Muscle of leg (tissue), 16 donors: ENCODE measurements at places on chromosomes 7 and 10. TPM values are rescaled to one million over a fixed set of nuclear protein-coding genes. Genes with fewer than 3 reads are reported as not detected.

The ZKSCAN1 gene
- total RNA-seq = 48.2 TPM

The FGFR2 gene
- 2.1 TPM for total RNA-seq

The CCDC172 gene
- not detected for total RNA-seq

DNA sequence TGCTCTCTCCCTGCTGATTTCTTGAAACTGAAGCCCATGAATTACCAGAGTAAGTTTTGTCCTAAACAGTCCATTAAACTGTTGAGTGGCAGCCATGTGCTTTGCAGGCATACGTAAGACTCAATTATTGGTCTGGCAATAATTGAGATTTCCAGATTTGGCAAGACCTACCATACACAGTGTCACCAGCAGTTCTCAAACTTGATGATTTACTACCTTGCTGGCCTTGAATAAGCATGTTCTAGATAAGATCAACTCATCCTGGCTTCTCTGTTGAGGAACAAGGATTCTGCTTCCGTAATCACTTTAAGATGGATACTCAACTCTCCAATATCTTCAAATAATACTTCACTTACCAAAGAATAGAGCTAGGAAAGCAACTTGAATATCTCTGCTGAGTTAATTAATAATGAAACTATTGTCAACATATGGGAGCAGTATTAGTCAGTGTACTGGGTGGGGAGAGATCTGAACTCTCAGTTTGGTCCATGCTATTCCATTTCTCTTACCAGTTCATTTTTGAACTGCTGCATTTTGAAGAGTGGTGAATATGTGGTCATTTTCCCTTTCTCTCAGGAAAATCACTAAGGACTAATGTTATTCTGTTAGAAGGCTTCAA, 181.4 kb downstream of the IPMK start:
- no peak for DNase-seq

The LLCFC1 gene
- total RNA-seq = not detected

DNA sequence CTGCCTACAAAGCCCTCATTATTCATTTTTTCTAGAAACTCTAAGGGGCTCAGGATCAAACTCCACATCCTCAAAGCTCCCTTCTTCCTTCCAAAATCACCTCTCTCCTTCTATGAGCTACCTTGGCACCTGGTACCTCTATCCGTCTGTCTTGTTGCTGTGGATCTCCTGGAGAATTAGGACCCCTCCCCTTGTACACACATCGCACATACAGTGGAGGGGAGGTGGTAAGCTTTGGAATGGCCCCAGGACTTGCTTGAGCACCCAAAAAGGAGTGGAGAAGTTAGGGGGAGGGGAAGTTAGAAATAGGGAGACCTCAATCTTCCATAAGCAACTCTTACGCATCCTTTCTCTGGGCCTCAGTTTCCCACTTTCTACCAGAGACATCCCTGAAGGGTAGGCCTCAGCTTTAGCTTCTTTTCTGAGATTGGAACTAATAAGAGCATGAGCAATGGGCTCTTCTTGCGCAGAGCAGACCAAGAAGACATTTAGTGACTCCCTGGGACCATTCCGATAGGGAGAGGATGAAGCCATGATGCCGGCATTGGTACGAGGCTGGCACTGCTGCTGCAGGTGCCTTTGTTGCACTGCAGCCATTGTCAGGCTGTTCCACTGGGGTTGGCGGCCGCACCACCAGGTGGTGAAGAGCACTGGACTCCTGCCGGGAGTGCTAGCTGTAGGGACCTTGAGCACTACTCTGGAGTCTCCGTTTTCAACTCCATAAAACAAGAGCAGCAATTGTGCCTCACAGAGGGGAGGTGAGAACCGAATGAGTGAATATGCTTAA, 4.5 kb downstream of the CYP26C1 start:
- DNase-seq = no peak

GRCh38 chr10:131657318-131657984, 243.4 kb upstream of the PPP2R2D start:
- DNase-seq = no peak

The RRP12 gene
- 14.3 TPM for total RNA-seq

GRCh38 chr7:81393018-81393417, 376.8 kb downstream of the HGF start:
- DNase-seq = no peak

The CALML5 gene
- total RNA-seq = not detected

- peak; percentile 68 for DNase-seq
Measured at GRCh38 chr7:120997882-120998474, 9.5 kb downstream of the CPED1 start.

The TMEM176B gene
- total RNA-seq = 7.7 TPM

DNA sequence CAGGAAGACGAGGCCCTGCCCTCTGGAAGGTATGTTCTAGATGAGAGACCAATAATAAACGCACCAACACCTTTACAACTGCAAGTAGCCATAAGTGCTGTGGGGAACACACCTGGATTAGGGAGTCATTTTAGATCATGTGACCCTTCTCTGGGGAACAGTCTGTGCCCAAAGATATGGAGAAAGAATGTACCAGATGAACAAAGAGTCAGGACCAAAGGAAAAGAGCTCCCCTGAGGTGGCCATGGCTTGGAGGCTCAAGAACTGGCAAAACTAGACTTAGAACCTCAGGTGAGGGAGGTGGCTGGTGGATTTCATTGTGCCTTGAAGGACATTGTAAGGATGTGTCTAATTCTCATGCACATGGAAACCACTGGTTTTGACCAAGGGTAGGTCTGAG, 10.3 kb upstream of the EN2 start:
- DNase-seq = no peak

DNA sequence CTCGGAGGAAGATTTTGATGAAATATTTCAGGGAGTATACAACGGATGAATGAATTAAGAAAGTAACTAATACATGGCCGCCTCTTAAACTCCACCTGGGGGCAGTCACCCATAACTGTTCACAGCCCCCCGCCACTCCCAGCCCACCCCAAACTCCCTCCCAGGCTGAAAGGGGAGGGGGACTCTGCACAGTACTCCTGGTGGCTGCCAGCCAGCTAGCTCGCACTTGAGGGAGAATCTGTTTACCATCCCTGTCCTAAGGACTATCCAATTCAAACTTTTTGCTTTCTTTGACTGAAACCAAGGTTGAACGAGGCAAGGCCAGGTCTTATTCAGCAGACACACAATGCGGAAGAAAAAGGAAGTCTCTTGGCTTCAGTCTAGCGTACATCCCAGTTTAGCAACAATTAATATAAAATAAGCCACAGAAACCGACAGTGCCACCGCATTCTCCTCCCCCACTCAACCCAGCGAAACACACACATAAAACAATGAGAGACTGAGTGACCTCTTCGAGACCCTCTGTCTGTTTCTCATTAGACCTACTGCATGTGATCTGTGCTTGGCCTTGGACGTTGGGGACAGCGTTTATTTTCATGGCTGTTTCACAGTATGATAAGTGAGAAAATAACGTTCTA, 219.5 kb downstream of the GLI3 start:
- peak; percentile 79 for DNase-seq

DNA sequence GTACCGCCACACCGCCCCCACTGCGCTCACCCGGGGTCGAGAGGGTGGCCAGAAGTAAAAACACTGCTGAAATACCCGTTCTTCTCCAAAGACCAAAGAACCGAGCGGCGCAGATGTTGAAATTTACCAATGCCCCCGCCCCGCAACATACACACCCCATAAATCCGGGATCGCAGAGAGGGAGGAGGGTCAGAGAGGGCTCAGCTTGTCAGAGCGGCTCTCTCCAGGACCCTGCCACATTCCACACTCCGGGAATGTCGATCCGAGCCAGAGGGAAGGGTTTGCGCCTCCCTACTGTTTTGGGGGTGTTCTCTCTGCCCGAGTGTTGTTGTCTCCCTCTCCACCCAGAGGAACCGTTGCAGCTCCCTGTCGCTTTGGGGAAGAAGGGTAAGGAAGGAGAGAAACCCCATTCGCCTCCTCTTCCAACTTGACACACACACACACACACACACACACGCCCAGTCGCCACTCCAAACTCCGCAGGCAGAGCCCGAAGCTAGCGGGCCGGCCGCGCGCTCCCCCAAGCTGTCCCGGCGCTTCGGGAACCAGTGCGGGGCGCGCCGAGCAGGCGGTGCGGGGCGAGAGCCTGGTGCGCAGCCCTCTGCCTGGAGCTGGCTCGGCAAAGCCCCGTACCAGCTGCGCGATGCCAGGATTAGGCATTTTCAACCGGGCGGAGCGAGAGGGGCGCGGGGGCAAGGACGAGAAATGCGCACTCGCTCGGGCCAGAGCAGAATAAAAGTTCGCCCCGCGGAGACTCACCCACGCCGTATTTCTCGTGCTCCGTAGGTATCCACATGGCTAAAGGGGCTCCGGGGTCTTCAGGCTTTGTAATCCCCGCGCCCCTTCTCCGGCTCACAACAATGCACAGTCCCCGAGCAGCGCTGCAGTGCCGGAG, 609 bp downstream of the DOCK4 start:
- DNase-seq = peak; percentile 85

The SPDYE16 gene
- total RNA-seq = 0.22 TPM

The METTL2B gene
- 27.5 TPM for total RNA-seq

The BCAP29 gene
- 45.9 TPM for total RNA-seq

DNA sequence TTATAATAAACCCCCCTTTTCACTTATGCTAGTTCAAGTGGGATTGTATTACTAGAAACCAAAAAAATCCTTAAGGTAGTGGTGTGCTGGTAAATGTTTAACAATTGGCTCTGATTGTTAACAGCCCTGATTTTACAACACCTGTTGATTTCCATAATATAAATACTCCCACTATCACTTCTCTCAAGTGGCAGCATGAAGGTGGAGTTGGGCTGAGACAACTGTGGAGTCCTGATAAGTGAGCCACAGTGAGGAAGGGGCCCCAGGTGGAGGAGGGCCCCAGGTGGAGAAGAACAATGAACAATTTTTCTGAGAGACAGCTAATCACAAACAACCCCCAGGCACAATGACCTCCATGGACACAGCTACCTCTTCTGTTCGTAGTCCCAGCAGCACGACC, 26.4 kb downstream of the SSMEM1 start:
- no peak for DNase-seq

GRCh38 chr7:44769776-44770294, 21.2 kb downstream of the ZMIZ2 start:
- peak; percentile 80 for DNase-seq

DNA sequence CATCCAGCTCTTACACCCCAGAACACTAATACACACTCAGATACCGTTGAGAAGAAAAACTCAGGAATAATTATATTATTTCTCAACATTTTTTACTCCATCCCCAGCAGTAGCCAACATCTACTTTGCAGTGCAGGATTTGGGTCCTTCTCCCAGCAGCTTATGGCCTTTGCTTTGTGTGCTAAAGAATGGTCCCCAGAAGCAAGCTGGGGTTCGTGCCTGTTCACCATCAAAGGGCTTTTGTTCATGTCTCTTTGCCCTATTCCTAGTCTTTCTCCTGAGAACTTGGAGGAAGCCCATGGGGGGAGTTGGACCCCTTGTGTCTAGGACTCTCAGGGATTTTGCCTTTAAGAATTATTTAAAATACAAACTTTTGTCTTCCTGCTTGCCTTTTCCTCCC, 100.4 kb downstream of the ZNF277 start:
- DNase-seq = no peak

DNA sequence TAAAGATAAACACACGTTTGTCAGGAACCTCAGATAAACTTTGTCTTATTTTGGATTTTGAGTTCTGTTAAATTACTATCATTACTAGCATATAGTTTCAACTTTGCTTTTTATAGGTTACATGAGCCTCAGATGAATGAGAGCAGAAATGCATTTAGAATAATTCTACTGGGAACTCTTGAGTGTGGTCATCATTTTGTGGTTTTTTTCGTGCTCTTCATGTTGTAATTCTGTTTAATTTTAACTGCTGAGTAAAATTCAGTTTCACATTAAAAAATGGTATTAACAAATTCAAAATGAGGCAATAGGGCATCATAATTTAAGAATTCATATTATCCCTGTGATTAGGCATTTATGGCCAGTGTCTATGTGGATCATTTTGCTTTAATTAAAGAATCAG, 72.9 kb downstream of the GNAI1 start:
- no peak for DNase-seq

DNA sequence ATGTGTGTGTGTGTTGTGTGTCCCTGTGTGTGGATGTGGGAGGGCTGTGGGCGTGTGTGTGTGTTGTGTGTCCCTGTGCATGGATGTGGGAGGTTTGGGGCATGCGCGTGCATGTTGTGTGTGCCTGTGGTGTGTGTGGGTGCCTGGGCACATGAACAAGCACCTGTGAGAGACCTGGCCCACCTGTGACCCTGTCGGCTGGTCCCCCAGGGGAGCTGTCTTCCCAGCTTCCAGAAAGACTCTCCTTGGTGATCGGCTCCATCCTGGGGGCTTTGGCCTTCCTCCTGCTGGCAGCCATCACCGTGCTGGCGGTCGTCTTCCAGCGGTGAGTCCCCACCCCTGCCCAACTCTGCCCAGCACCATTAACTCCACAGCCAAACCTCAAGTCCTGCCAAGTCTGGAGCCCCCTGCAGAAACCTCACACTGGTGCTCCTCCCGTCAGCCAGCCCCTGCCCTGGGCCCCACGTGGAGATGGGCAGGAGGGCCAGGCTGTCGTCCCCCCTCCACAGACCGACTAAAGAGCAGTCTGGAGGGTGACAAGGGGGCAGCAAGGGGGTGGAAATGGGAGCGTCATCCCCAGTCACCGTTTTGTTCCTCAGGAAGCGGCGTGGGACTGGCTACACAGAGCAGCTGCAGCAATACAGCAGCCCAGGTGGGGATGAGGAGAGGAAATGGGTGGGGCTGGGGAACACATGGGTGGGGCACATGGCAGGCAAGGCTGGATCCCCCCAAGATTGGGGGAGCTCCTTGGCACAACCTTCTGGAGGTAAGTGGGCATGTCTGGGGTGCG, 12.7 kb downstream of the EPHB6 start:
- no peak for DNase-seq

- DNase-seq = peak; percentile 3
Measured at GRCh38 chr7:54705436-54705835, 53.6 kb downstream of the SEC61G start.

The IDI1 gene
- 29.7 TPM for total RNA-seq

- DNase-seq = no peak
Measured at GRCh38 chr7:10655031-10655430, 318.6 kb upstream of the PHF14 start.

GRCh38 chr10:129958148-129958628, 5.9 kb downstream of the EBF3 start:
- peak; percentile 87 for DNase-seq

DNA sequence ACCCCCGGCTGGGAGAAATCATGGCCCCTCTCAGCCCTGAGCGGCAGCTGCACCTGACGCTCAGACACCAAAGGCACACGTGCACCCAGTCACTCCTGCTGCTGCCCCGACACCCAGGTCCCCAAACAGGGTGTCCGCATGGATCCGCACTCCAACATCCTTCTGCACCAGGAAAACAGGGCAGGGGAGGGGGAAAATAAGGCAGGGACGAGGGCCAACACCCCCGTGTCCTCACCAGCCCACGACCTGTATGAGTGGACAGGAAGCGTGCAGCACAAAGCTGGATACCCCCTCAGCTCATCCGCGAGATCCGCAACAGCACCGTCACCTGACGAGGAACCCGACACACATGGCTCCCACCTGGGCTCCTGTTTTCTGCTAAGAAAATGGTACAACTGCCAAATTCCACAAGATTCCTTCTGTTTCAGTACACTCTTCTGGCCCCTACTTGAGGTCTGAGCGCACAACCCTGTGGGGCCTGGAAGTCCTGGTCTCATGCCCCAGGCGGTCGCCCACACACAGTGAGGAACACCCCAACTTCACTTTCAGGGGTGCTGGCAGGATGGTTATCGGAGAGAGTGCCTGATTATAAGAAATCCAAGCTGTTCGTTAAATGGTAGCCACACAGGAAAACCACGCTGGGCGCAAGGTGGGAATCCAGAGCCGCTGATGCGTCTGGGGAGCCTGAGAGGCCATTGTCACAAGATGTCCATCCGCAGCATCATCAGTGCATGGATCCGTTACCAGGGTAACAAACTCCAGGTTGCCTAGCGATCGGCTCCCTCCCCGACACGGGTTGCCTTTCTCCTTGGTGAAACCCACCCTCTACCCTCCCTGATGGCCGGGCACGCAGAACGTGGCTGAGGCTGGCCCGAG, 63.6 kb downstream of the ZRANB1 start:
- DNase-seq = no peak

The ELOVL3 gene
- total RNA-seq = 0.35 TPM
